ENCODE measurements at places on chromosomes 13 and 19. TPM values are rescaled to one million over a fixed set of nuclear protein-coding genes. Genes with fewer than 3 reads are reported as not detected.

Gene BRSK1
- total RNA-seq = 3.3 TPM

Gene MARK4
- total RNA-seq = 20.3 TPM

Gene CCDC8
- not detected for total RNA-seq

Gene MICOS13
- 50.9 TPM for total RNA-seq

Gene AP1M2
- total RNA-seq = not detected

Gene RAB11B
- 74.9 TPM for total RNA-seq

Gene TCF3
- total RNA-seq = 88.9 TPM
